Parietal lobe (tissue), 2 donors: ENCODE measurements at places on chromosomes 3 and 15. TPM values are rescaled to one million over a fixed set of nuclear protein-coding genes. Genes with fewer than 3 reads are reported as not detected.

Gene SEMA3G
- total RNA-seq: 2.8 TPM

Gene PLCB2
- 6.9 TPM for total RNA-seq

Gene ARPC4
- total RNA-seq: 117 TPM

Gene WDR72
- total RNA-seq: 0.31 TPM

Gene CLDN16
- total RNA-seq: 0.63 TPM

Gene TRH
- total RNA-seq: 1.6 TPM

Gene CYP1A2
- total RNA-seq: not detected

Gene CCDC54
- 1.6 TPM for total RNA-seq

Gene CCK
- total RNA-seq: 7.8 TPM

Gene TTC14
- total RNA-seq: 97.3 TPM

Gene FOXP1
- total RNA-seq: 223 TPM

Gene PLA2G4D
- total RNA-seq: not detected

Gene RAB5A
- total RNA-seq: 96.7 TPM

Gene GABRR3
- total RNA-seq: not detected

Gene KBTBD8
- total RNA-seq: 13.8 TPM

Gene CD200
- total RNA-seq: 57.6 TPM
